Foreskin keratinocyte (primary cell): ENCODE measurements at places on chromosomes 2 and 18. TPM values are rescaled to one million over a fixed set of nuclear protein-coding genes. Genes with fewer than 3 reads are reported as not detected.

TMEFF2 gene
- not detected in 2 replicates for total RNA-seq

SCLY gene
- 23.5 and 24.6 TPM in 2 replicates for total RNA-seq

STPG4 gene
- 0.07 TPM in 1 of 2 replicates, not detected in the other for total RNA-seq

GALR1 gene
- total RNA-seq: not detected in 2 replicates

EGR4 gene
- total RNA-seq: not detected in 2 replicates

RUFY4 gene
- total RNA-seq: not detected in 2 replicates

DPP10 gene
- total RNA-seq: not detected in 2 replicates

- DNase-seq: no peak
Measured at GRCh38 chr18:79639072-79639829, 40.4 kb upstream of the CTDP1 start.

DNA sequence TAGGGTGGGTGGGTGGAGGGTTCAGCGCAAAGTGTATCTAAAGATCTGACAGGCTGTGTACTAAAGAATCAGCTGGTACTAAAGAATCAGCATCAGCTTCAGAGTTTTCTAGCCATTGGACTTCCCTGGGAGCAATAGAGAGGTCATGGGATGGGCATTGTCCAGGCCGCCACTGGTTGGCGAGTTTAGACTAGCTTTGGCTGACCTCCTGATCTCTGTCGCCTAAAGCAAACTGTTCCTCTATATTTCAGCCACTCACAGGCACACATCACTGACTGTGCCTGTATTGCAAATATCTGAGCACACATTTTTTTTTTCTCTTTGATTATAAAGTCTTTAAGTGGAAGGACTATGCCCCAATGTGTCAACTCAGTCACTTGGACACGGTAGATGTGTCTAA, 267.8 kb upstream of the SKOR2 start:
- no peak for DNase-seq

DNA sequence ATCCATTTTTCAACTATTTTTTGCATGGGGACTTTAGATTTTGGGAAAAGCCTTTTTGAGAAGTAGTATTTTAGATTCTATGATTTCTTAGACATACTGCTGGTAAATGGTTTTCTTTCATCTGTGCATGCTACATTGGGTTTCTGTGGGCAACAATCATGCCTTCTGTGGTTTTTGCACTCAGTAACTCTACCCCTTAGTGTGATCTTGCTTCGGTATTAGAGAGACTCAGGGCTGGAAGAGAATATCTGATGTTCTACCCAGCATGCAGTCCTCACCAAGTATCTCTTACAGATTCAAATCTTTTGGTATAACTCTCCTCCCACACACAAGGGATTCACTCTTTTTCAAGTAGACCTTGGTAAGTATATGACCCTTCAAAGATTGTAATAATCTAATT, 183.0 kb downstream of the PMAIP1 start:
- DNase-seq: no peak

DNA sequence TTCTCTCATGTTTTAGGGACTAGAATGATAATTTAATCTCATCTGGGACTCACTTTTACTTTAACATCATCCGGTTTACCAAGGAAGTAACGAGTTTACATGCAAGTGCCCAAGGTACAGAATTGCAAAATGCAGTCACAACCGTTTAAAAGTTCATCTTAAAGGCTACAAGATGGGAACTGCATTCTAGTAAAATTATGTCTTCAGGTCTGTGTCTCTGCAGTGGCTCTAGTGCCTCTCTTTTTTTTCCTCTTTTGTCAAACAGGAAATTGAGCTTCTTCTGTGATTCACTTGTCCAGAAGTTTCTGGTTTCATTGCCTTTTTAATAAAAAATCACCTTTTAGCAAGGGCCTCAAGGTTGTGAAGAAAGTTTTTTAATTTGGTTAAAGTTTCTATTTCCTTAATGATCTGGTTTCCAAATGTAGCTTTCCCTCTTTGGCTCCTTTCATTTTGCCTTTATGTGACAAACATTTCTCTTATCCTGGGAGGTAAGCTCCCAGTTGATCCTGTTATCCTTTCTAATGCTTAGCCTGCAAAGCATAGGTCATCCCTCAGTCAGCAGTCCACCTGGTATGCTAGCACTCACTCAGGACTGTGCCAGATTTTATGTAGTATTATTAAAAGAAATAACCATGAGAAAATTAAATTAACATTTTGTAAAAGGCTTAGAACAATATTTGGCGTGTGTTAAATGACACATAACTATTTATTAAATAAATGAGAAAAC, 2.4 kb downstream of the GLS start:
- DNase-seq: no peak

DNA sequence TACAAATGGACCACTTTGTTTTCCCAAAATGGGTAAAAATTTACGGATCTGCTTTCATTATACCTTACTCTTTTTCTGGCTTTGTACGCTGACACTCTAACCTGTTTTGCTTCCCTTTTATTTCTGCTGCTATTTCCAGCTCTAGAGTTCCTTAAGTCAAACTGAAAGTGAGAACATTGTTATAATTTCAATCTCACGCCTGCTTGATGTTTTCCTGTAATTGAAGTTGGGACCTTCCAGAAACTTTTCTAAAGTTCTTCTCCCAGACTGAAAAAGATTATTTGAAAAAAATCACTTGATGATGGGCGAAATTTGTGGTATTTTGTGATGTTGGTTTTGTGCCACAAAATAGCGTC, 1.8 kb downstream of the GLS start:
- no peak for DNase-seq

- DNase-seq: no peak
Measured at GRCh38 chr2:184598002-184598315, 370 bp upstream of the ZNF804A start.

DNA sequence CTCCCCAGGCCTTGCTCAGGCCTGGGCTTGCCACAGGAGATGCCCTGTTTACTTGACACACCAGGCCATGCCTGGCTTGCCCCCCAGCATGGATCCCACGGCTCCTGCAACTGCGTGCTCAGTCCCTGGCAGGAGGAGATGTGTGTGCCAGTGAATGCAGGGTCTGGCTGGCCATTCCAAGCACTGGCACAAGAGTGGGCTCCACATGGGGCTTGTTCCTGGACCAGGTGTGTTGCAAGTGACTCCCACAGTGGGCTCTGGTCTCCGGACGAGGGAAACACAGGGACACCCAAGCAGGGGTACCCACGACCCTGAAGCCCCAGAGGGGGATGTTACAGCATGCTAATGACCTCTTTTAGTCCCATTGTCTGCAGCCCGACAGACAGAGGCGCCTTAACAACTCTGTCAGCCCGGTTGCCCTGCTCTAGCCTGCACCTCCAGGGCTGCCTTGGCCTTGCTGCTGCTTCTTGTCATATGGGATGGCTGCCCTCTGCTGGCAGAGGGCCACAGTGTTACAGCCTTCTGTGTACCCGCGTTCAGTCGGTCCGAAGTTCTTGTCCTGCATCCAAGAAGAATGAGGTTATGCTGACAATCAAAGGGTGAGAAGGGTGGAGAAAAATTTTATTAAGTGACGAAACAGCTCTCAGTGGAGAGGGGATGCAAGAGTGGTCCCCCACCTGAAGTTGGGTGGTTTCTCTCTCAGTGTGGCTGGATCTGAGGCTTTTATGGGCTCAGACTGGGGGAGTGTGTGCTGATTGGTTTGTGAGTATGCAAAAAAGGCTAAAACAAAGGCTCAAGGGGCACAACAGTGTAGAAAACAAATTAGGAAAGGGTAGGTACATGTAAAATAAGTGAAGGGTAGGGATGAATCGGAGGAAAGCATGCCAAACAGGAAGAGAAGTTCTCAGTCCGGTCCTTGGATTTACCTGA, 180.4 kb downstream of the MBD5 start:
- peak; percentile 27 for DNase-seq

DNA sequence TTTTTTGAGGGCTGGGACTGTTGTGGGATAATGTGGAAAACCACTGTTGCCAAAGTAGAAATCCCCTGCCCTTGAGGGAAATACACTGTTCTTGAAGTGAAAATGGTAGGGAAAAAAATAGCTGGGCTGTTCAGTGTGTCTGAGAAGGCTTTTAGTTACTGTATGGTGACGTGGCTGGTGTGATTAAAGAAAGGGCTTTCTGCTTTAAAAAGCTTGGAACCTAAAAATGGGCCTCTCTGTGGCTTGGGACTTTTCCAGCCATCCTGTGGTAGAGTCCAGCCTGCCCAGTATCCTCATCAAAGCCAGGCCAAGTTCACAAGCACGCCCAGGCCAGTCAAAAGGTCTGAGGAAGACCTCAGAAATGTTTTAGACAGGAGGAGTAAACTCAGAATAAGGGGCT, 6.8 kb downstream of the MGAT5 start:
- no peak for DNase-seq

DNA sequence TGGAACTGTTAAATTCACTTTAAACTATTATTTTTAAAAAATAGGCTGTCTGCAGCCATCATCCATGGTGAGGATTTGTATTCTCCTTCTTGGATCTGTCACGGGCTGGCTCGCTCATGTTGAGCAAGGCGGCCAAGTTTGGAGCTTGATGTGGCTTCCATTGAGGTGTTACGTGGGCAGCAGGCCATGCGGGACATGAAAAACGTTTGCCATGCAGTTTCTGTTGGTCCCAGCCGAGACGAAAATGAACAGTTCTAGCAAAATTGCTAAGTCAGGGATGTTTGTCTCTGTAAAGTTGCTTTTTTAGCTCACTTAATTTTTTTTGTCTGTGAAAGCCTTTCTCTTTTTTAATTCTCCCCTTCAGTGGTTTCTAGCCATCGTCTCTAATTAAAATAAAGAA, 70.2 kb upstream of the MGAT5 start:
- no peak for DNase-seq

GRCh38 chr2:41066168-41066567, 614.3 kb upstream of the SLC8A1 start:
- no peak for DNase-seq

DNA sequence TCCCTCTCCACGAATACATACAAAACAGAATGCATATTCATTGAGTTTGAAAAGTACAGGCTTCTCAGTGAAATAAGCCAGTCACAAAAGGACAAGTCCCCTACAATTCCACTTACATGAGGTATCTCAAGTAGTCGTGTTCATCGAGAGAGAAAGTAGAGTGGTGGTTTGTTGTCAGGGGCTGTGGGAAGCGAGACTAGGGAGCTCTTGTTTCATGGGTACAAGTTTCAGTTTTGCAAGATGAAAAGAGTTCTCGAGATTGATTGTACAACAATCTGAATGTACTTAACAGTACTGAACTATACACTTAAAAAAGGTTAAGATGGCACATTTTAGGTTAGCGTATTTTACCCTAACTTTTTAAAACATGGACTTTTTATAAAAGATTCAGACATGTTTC, 71.5 kb upstream of the TTC39C start:
- DNase-seq: no peak

DNA sequence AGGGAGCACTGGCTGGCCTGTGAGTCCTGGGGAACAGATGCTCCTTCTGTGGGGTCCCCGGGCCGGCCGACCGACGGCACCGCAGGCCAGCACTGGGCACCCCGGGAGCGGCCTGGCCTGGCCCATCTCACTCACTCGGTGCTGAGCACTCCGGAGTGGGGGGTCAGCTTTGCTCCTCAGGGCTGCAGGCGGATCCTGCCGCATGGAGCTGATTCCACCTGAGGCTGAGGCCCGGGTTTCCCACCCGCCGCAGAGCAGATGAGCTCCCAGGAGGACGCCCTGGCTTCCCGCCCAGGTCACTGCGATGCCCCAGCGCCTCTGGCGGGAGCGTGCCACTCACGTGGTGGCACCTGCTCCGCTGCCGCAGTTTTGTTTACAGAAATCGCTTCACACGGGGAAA, 418.6 kb downstream of the GALR1 start:
- DNase-seq: no peak

DNA sequence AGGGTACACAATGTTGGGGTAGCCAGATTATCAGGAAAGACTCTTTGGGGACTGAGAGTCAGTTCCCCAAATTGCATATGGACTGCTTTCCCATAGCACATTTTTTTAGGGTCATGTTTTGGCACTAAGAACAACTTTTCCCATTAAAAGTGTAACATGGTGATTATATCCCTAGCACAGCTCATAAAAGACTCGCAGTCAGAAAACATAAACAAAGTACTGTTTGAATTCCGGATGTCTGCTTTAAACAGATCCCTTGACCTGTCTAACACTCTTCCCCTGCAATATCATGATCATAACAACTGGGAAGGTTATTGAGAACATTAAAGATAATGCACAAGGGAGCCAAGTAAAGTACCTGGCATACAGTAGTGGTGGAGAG, 262.2 kb downstream of the ASXL3 start:
- DNase-seq: no peak

DNA sequence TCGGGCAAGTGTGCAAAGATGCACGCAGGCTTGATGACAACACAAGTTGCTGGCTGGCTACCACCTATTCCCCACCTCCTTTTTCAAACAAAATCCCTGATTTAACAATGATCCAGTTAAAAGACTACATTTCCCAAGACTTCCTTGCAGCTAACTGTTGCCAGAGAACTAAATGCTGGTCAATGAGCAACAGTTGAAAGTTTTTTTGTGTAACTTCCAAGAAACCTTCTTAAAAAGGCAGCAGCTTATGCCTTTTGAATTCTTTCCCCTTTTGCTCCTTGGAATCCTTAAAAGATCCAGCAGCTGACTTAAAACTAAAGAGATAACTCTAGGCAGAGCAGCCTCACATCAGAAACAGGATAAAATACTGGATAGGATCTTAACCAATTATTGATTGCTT, 38.5 kb downstream of the NPHP1 start:
- no peak for DNase-seq

- DNase-seq: no peak
Measured at GRCh38 chr2:127759931-127760330, 51.0 kb downstream of the WDR33 start.

DNA sequence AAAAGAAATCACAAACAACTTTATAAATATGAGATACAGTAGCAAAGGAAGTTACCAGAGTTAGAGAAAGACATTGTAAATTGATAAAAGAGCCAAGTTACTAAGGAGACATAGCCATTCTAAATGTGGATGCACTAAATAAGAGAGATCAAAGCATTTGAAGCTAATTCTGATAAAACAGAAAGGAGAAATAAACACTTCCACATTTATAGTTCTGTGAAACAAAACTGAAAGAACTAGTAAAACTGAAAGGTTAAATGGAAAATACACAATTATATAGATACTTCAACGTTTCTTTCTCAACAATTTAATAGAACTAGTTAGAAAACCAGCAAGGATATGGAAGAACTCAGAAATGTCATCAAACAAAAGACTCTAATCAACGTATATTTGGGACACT, 309.0 kb upstream of the CDH2 start:
- DNase-seq: no peak

- DNase-seq: peak; percentile 13
Measured at GRCh38 chr2:175766880-175767279, 235.2 kb downstream of the LNPK start.

DNA sequence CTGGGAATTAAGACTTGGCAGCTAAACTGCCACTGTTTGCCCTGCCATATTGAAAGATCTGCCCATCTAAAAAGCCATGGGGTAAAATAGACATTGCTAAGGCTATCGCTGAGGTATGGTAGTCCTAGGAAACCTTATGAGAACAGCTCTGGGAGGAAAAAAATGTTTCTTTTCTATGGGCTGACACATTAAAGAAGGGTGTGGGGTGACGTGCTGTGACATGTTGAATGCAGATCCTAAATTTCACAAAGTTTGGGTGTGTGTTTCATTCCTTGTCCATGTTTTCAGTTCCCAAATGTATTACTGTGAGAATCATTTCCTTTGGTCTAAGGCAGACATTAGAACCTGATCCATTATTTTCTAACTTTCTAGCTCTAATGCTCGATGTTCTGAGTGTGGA, 766.4 kb downstream of the BCL11A start:
- peak; percentile 21 for DNase-seq

GRCh38 chr2:34734042-34734441, 1134.9 kb upstream of the FAM98A start:
- DNase-seq: no peak
